Amniotic stem cell (primary cell): ENCODE measurements at places on chromosomes 1 and 21.

DNA sequence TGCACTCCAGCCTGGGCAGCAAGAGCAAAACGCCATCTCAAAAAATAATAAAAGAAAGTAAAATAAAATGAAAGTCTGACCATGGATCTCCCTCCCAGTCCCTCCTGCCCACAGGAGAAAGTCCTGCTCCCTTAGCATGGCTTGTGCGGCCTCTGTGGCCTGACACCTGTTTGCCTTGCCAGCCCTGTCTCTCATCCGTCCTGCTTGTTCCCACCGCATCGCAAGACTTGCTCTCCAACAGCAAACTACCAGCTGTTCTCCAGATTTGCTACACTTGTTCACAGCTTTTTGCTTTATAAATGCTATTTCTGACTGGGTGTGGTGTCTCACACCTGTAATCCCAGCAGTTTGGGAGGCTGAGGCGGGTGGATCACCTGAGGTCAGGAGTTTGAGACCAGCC is 2.7 kb downstream of the ETV3L start:
- no peak for DNase-seq

GRCh38 chr1:115338457-115338820 is 390 bp upstream of the NGF start:
- DNase-seq = no peak

DNA sequence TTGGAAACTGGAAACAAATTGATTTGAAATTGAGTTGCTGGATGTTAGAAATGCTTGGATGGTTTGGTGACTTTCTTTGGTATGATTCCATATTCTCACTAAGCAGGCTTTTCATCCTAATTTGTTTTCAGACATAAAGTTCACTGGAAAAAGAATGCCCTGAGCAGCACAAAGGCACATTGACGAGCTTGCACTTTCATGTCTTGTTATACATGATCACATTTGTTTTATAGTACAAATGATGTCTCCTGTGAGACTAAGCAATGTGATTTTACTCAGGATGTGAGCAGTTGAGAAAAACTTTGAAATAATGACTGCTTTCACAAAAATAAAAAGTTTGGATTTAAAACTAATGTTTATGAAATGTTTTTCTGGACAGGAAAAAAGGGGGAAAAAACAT is 63.6 kb downstream of the KCNT2 start:
- DNase-seq = no peak

DNA sequence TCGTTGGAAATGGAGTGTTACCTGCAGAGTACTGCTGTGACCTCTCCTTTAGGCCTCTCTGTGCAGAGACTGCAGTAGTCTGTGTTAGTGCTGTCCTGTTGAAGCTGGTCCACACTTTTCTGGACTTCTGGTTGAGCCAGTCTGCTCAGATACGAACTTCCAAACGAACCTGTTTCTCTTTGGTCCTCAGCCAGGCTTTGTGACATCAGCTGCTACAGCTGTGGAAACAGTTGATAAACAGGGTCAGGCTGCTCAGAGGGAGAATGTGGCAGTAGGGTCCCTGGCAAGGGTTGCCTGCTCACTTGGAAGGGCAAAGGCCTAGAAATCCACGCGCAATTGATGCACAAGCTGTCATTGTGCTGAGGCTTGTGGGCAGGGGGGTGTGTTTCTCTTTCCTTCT is 98.8 kb downstream of the NOS1AP start:
- no peak for DNase-seq

GRCh38 chr1:192379554-192379953 is 62.8 kb downstream of the RGS21 start:
- no peak for DNase-seq

- no peak for DNase-seq
Observed at GRCh38 chr1:20080441-20081352, 10.7 kb downstream of the PLA2G5 start.

DNA sequence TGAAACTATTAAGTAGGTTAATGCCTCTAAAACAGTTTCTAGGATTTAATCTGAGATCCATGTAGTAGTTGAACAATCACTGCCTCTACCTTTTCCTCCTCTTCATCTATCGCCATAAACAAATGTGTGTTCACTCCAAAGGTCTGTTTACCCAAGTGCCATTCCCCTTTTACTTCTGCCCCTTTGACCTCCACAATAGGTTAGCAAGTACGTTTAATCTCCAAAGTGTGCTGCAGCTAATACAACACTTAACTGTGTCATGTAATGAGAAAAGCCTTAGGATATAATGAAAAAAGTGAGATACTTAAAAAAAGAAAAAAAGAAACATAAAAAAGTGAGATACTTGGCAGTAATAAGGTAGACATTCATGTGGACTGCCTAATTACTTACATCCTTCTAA is 28.2 kb downstream of the GPBP1L1 start:
- DNase-seq = no peak
